ENCODE measurements at places on chromosomes 13 and 19. TPM values are rescaled to one million over a fixed set of nuclear protein-coding genes. Genes with fewer than 3 reads are reported as not detected.

The CELF5 gene
- total RNA-seq: not detected

DNA sequence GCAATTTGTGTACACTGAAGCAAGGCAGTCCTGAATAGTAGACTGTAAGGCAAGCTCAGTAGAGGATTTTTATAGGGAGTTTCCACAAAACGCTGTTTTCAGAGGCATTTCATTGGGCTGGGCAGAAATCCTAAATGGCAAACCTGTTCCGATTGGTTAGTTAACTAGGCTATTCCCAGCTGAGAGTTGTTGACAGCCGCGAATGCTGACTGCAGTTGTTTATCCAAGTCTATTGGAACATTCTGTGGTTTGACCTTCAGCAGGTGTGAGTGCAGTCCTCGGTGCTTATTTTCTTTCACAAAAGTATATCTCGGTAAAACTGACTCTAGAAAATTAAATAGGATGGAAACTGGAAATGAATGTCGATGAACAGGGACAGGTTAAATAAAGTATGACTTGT, 45.4 kb downstream of the TPT1 start:
- DNase-seq: no peak

- DNase-seq: peak; percentile 43
These were observed 95.2 kb upstream of the CLDN10 start for GRCh38 chr13:95457294-95457693.

The PRRG2 gene
- total RNA-seq: 0.49 TPM

The LPAR2 gene
- 39.4 TPM for total RNA-seq

The CLDN10 gene
- not detected for total RNA-seq

DNA sequence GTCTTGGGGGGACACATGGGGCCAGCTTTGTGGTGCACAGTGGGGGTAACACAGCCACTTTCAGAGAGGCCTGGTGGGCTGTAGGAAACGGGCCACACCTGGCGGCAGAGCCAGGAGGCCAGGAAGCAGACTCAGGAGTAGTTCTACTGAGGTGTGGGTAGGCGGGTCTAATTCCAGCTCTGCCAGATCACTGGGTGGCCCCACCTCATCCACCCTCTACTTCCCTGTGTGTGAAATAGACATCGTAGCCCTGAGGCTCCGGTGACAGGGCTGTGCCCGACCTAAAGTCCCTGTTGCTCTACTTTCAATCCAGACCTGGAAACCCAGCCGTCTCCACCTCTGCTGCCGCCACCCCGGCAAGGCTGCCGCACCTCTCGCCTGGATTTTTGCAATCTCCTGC, 4.0 kb downstream of the NKPD1 start:
- DNase-seq: no peak

DNA sequence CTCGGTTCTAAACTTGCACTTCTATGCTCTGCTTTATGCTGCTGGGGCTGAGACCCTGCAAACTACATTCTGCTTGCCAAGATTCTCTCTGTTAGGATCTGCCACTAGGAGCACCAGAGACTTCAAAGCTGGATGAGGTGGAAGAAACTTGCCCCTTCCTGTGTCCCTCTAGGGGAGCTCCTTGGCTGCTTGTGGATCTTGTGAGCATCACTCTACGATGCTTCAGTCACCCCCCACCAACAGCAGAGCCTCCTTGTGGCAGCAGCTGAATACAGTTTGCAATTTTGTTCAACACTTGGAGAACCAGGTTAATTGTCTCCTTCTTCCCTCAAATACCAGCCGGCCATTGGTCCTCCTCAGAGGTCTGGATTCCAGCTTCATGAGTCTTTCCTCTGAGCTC, 310.6 kb downstream of the FGF14 start:
- DNase-seq: no peak

- DNase-seq: no peak
These were observed 25.1 kb downstream of the AP1M1 start for GRCh38 chr19:16222806-16223205.

DNA sequence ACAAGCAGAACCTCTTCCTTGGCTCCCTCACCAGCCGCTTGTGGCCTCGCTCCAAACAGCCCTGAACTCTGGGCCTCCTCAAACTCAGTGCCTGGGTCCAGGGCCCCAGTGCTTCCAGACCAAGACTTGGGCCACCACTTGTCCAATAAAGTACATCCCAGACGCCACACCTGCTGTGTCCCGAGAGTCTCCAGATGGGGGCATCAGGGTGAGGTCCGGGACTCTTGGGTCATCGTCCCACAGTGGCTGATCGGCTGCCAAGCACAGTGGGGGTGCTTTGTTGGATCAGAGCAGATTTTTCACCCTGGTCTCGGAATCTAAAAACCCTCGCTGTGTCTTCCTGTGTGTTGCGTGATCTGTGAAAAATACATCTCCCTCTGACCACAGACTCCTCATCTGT, 9.0 kb upstream of the DLL3 start:
- DNase-seq: no peak

DNA sequence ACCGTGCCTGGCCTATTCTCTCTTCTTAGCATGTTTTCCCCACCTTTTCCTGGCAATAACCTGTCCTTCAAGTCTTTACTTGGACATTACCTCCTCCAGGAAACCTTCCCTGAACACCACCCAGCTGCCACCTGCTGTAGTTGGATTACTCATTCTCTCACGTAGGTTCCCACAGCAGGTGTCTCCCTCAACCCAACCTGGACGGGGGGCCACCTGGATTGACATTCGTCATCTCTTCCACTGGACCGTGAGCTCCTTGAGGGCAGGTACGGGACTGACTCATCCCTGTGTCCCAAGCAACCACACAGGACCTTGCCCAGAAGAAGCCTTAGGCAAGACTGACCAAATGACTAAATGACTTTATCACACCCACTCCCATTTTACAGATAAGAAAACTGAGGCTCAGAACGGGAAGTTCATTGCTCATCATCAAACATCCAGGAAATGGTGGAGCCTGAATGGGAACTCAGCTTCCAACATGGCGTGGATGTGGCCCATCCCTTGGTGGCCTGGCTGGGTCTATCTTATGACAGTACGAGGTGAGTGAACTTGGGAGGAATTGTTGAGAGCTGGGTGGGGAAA, 3.5 kb upstream of the KLK6 start:
- no peak for DNase-seq

The ALG5 gene
- 33.0 TPM for total RNA-seq

- DNase-seq: no peak
These were observed 70.6 kb downstream of the STK24 start for GRCh38 chr13:98506322-98506721.

- no peak for DNase-seq
These were observed 355.6 kb upstream of the SGCG start for GRCh38 chr13:22825186-22825585.

The MCF2L gene
- 2.8 TPM for total RNA-seq

DNA sequence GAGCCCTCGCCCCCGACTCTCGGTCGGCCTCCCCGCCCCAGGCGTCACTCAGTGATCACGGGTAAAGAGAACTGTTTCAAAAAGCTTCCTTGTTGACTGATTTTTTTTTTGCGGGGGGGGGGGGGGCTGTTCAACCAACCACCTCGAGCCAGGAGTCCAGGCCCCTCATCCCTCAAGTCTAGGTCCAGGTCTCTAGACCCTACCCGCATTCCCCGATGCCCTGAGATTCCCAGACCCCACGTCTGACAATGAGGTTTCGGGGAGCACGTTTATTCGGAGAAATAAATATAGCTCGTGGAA, 4.3 kb downstream of the HRC start:
- DNase-seq: no peak

GRCh38 chr13:50284540-50284939, 269.3 kb downstream of the KCNRG start:
- no peak for DNase-seq

GRCh38 chr13:97205465-97205864, 16.7 kb upstream of the MBNL2 start:
- no peak for DNase-seq

The RXFP2 gene
- not detected for total RNA-seq

DNA sequence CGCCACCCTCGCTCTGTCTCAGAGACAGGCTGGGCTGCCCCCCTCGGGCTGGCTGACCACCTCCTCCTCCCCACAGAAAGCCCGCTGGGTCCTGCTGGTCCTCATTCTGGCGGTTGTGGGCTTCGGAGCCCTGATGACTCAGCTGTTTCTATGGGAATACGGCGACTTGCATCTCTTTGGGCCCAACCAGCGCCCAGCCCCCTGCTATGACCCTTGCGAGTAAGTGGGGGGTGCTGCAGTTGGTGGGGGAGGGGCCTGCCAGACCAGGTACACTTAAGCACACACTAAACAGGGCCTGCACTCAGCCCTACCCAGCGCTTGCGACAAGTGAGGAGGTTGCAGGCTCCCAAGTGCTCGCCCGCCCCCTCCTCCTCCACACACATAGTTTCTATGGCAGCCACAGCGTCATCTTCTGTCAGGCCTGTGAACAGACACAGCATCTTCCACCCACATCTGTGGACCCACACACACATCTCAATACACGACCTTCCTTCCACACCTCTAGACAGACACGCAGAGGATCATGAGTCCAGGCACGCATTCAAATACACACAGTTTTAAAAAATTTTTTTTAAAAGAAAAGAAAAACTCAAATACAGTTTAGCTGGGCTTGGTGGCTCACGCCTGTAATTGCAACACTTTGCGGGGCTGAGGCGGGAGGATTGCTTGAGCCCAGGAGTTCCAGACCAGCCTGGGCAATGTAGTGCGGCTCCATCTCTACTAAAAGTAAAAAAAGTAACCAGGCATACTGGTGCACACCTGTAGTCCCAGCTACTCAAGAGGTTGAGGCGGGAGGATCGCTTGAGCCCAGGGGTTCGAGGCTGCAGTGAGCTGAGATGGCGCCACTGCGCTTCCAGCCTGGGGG, 18.4 kb downstream of the PLD3 start:
- no peak for DNase-seq

The TMEM86B gene
- 10.4 TPM for total RNA-seq

DNA sequence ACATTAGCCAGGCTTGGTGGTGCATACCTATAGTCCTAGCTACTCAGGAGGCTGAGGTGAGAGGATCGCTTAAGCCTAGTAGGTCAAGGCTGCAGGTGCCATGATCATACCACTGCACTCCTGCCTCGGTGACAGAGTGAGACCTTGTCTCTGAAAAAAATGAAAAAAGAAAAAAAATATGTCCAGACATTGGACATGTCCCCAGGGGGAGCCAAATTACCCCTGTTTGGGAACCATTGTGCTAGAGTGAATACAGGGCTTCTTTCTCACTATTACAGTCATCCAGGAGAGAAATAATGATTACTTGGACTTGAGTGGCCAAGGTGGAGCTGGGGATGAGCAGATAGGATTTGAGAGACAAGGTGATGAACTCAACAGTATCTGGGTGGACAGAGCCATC, 52.9 kb upstream of the ABCC4 start:
- DNase-seq: no peak

DNA sequence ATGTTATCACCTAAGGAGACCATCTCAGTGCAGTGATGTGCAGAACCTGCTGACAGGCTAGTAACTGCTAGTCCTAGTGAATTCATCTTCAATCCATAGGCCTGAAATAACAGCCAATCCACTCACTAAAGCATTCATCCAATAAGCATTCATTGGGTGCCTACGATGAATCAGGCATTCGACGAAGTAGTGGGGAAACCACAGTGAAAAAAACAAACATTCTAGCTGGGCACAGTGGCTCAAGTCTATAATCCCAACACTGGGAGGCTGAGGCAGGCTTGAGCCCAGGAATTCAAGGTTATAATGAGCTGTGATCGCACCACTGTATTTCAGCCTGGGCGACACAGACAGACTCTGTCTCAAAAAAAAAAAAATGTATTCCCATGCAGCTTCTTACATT, 135.6 kb downstream of the RNF17 start:
- DNase-seq: no peak

The FBXO17 gene
- not detected for total RNA-seq

- DNase-seq: no peak
These were observed 10.2 kb downstream of the NPHS1 start for GRCh38 chr19:35841961-35842595.

GRCh38 chr13:62847520-62847919, 1431.9 kb upstream of the PCDH20 start:
- no peak for DNase-seq

The SULT2A1 gene
- total RNA-seq: not detected

The CEACAM8 gene
- total RNA-seq: not detected

- DNase-seq: no peak
These were observed 92.9 kb upstream of the SGCG start for GRCh38 chr13:23087880-23088279.

The KLK7 gene
- total RNA-seq: not detected

DNA sequence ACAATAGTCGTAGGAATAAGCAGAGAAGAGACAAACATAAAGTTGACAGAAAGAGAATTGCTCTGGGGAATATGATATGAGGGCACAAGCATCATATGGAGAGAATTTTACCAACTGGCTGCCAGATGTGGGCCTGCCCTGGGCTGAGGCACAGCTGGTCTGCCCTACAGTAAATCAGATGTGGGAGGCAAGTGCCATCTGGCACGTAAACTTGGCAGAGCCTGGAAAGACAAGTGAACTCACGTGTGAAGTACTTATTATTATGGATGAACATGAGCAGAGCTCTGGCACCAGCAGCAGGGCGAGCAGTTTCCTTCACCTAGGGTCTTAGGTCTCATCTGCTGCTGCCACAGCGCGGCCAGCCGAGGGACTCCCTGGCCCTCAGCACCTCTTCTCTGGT, 20.6 kb downstream of the PCDH8 start:
- no peak for DNase-seq

- no peak for DNase-seq
These were observed 27.1 kb downstream of the ZNF714 start for GRCh38 chr19:21109116-21109515.

DNA sequence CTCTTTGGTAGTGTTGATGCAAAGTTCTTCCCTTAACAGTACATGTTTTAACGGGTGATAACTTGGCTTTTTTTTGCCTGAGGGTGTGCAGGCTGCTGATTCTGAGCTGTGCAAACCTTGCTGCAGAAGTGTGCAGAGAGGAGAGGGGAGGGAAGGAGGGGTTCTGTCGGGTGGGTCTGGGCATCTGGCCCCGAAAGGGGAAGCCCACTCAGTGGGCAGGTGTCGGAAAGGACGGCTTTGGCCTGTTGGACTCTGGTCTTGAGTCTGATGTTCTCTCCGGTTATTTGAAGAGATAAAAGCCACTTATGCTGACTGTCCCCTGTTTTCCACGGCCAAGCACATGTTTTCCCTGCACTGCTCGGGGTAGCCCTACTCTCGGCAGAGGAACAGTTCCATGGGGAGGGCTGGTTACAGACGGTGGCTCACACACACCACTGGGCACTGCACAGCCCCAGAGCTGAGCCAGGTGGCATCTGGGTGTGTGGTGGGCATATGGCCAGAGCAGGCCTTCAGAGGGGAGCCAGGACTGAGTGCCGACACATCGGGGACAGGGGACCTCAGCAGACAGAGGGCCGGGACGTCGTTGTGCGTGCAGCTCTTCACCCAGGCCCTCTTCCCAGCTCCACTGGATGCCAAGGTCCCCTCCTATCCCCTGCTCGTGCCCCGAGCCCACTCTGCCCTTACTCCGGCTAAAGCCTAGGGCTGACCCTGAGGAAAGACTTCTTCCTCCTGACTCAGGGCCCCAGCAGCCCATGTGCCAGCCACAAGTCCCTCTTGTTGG, 93.2 kb downstream of the TEX29 start:
- DNase-seq: no peak

Measured in activated CD8-positive, alpha-beta memory T cell treated with anti-CD3 and anti-CD28 coated beads, Interleukin-2, amount 10 ng/mL, durations not matched to agents 7 days and 5 days (primary cell).